Cardiac muscle cell (in vitro differentiated cells and primary cell): ENCODE measurements at places on chromosomes 2 and 18. TPM values are rescaled to one million over a fixed set of nuclear protein-coding genes. Genes with fewer than 3 reads are reported as not detected.

DNA sequence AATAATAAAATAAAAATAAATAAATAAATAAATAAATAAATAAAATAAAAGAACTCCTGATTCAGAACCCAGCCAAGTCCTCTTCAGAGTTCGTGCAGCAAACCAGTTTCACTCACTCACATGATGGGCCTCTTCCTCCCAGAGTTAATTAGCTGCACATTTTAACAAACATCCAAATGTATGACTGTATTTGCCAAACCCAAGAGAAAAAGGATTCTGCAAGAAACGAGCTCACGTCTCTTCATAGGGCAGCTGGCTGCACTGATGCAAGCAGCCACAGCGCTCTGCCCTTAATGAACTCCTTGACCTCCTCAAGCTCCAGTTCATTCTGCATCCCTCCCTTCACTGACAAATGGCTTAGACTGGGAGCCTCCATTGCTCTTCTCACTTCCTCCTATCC is 55.1 kb downstream of the MREG start:
- H3K27ac ChIP-seq, result no peak overlapping the region
- DNase-seq, result no peak
- H3K27me3 ChIP-seq, result no peaks in the 10 kb centered on the region
- H3K4me1 ChIP-seq, result no peaks in the 10 kb centered on the region
- no peak overlapping the region for H3K4me3 ChIP-seq
- no peaks in the 10 kb centered on the region for H3K36me3 ChIP-seq

- no peak for DNase-seq
- no peak overlapping the region for H3K27ac ChIP-seq
- H3K27me3 ChIP-seq, result no peaks in the 10 kb centered on the region
- no peaks in the 10 kb centered on the region for H3K4me1 ChIP-seq
- H3K4me3 ChIP-seq, result no peak overlapping the region
Measured at GRCh38 chr2:226131299-226131784, 668.3 kb downstream of the IRS1 start.

GRCh38 chr18:27094621-27095020 is 90.5 kb downstream of the CHST9 start:
- H3K27me3 ChIP-seq, result no peaks in the 10 kb centered on the region
- H3K36me3 ChIP-seq, result no peaks in the 10 kb centered on the region
- H3K4me1 ChIP-seq, result no peaks in the 10 kb centered on the region
- no peak for DNase-seq

CPLX4 gene
- total RNA-seq, result not detected in 2 replicates

DNA sequence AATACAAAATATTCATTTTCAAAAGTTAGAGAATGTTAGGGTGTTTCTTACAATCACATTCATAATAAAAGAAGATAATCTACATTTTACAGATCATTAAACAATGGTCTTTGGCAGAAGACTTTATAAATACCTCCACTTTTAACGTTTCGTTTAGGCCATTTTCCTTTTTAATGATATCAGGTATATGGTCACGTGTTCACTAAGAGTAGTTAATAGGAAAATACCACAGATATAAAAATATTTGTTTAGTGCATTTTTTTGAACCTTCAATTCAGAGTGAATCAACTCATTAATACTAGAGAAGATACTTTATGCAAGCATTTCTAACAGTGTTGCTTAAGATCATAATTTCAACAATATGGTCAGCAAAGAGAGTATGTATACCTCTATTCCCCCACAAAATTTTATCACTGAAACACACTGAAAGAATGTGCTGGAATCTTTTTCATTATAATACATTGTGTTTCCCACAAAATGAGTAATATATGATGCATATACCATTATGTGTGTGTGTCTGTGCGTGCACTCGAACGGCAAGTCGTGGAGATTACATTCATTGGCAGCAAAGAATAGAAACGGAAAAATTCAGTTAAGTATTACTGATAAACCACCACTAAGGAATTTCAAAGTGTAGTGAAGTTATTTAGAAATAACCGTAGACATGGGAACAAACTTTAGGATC is 319.9 kb upstream of the THUMPD2 start:
- DNase-seq, result no peak
- H3K4me3 ChIP-seq, result no peak overlapping the region
- no peaks in the 10 kb centered on the region for H3K36me3 ChIP-seq
- H3K4me1 ChIP-seq, result peaks cover 40% of the 10 kb centered on the region

GRCh38 chr2:64644458-64645382 is 9.0 kb downstream of the SERTAD2 start:
- peak overlapping the region; percentile 91 for H3K27ac ChIP-seq
- peaks cover 64% of the 10 kb centered on the region for H3K4me1 ChIP-seq
- H3K36me3 ChIP-seq, result no peaks in the 10 kb centered on the region
- peak; percentile 89 for DNase-seq

PLCD4 gene
- 1.2 and 1.6 TPM in 2 replicates for total RNA-seq

SERPINB5 gene
- total RNA-seq, result not detected in 2 replicates

GRCh38 chr2:62303788-62304187 is 107.9 kb downstream of the B3GNT2 start:
- no peaks in the 10 kb centered on the region for H3K36me3 ChIP-seq
- no peak overlapping the region for H3K4me3 ChIP-seq
- DNase-seq, result no peak

DNA sequence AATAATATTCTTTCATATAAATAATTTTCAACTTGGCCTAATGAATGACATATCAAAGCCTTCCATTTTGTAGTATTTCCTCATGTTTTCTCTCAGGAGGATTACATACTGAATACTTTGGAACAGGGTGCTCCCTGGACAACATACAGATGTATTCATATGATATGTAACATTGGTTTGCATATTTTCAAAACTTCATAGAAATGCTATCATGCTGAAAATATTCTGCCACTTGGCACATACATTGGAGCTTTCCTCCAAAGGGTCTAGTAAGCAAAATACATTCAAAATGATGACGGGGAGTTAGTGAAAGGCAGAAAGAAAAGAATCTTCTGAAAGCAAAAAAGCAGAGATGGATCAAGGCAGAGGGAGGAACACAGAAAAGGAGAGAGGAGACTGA is 38.1 kb upstream of the RTN4 start:
- H3K27me3 ChIP-seq, result no peaks in the 10 kb centered on the region
- H3K27ac ChIP-seq, result peak overlapping the region; percentile 76

GRCh38 chr2:2845267-2845666 is 514.2 kb upstream of the MYT1L start:
- H3K4me1 ChIP-seq, result peaks cover 6% of the 10 kb centered on the region
- no peaks in the 10 kb centered on the region for H3K36me3 ChIP-seq
- no peak overlapping the region for H3K4me3 ChIP-seq
- no peaks in the 10 kb centered on the region for H3K27me3 ChIP-seq

DNA sequence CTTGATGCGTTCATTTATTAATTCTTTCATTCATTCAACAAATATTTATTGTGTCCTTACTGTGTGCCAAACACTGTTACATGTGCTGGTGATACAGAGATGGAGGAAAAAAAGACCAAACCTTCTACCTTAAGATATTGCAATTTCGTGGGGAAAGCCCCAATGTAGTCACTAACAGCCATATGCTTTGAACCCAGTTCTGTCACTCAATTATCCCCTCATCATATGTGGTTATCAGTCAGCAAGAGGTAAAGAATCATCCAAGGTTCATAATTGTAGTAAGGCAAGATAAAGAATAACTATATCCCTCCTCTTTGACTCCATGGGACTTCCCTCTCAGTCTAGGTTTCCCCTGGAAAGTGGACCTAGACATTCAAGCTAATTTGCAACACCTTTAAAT is 1185.6 kb upstream of the CELF4 start:
- no peaks in the 10 kb centered on the region for H3K4me1 ChIP-seq
- DNase-seq, result no peak
- H3K36me3 ChIP-seq, result no peaks in the 10 kb centered on the region
- no peak overlapping the region for H3K27ac ChIP-seq

GRCh38 chr18:79252904-79253633 is 142.7 kb upstream of the NFATC1 start:
- no peaks in the 10 kb centered on the region for H3K36me3 ChIP-seq
- H3K4me3 ChIP-seq, result no peak overlapping the region
- no peak for DNase-seq
- no peaks in the 10 kb centered on the region for H3K27me3 ChIP-seq
- H3K27ac ChIP-seq, result no peak overlapping the region
- no peaks in the 10 kb centered on the region for H3K4me1 ChIP-seq
